Hematopoietic multipotent progenitor cell treated with erythropoietin and hydrocortisone succinate and interleukin-3 and kit ligand, for 8 days (in vitro differentiated cells): ENCODE measurements at places on chromosomes 2 and 18.

DNA sequence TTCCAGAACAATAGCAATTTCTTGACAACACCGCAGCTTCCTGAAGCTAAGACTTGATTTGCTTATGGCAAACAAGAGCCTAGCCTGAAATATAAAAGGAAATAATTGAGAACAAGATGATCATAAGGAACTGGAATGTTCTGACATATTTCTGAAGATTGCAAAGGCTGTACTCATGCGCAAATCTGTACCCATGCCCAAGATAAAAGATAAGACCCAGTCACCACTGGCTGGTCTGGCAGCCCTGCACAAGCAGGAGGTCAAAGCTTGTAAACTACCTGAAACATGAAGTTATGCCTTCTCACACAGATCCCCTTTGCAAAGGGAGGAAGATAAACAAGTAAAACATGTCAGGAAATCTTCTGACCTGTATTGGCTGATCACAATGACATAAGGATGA is 160.8 kb upstream of the GYPC start:
- DNase-seq, result no peak

GRCh38 chr18:55918444-55918843 is 330.5 kb upstream of the TCF4 start:
- DNase-seq, result no peak

- no peak for DNase-seq
Observed at GRCh38 chr18:13437034-13437433, 218.5 kb downstream of the LDLRAD4 start.

GRCh38 chr2:238864207-238865014 is 16.5 kb downstream of the TWIST2 start:
- DNase-seq, result no peak

DNA sequence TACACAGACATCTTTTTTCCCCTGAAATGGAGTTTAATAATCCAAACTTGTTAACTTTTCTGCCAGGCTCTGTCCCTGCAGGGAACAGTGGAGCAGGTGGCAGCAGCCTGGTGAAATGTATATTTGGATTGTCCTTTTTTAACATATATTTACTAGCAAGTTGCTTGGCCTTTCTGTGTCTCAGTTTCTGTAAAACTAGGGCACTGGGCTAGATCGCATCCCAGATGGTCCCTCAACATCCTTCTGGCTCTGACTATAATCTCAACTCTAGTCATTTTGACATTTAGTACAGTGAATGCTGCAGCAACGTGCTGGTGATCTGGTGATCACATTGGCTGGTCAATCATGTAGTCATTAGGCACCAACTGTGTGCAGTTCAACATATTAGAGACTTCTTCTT is 80.4 kb downstream of the LBH start:
- no peak for DNase-seq

DNA sequence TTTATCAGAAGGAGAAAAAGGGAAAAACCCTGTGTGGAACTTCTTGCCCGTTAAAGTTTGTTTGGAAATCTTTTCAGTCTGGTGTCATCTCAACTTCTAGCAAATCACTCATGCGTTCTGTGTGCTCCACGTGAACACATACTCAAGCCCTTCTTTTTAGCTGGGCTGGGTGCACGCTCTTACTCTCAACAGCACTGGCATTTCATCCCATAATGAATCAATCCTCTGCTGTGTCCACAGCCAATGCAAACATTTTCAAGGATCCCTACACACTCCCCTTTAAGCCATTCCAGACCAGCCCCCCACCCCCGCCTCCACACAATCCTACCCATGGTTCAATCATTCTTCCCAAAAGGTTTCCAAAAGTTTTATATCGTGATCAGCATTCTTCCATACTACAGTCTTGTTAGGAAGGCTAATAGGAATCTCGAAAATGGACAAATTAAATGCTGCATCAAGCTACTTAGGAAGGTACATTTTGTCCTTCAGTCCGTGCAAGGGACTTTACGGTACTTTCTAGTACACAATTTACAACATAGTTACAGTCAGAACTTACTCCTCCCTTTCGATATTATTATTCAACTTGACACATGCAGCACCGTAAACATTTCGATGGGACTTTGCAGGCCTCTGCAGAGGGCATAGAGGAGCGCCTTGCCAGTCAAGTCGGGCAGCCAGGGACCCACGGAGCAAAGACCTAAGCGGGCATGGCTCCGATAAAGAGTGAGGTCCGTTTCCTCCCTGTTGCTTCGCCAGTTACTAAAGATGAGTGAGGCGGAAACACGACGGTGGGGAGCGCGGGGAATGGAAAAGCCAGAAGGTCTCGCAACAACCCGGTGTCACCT is 1.4 kb downstream of the PTGR3 start:
- DNase-seq, result peak; percentile 31
